ENCODE measurements at places on chromosomes 4 and X.

DNA sequence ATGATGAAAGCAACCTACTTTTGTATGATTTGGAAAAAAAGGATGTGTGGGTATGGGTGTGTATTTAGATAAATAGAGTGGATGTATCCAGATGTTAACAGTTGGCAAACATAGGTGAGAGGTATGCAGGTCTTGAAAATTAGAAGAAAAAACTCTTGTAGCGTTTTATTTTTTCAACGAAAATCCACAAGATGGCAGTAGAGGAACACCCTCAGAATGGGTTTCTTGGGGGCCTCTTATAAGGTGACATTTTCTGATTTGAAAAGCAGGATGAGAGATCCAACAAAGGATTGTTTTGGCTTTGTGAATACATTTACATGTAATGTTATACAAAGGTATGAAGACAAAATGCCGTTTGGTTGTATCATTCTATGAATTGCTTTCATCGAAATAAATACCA lies 68.3 kb downstream of the FMR1NB start:
- no peak for DNase-seq

GRCh38 chr4:122914292-122914904 lies 8.0 kb downstream of the NUDT6 start:
- DNase-seq, result no peak

- DNase-seq, result no peak
Observed at GRCh38 chr4:150943818-150944217, 71.3 kb downstream of the LRBA start.

DNA sequence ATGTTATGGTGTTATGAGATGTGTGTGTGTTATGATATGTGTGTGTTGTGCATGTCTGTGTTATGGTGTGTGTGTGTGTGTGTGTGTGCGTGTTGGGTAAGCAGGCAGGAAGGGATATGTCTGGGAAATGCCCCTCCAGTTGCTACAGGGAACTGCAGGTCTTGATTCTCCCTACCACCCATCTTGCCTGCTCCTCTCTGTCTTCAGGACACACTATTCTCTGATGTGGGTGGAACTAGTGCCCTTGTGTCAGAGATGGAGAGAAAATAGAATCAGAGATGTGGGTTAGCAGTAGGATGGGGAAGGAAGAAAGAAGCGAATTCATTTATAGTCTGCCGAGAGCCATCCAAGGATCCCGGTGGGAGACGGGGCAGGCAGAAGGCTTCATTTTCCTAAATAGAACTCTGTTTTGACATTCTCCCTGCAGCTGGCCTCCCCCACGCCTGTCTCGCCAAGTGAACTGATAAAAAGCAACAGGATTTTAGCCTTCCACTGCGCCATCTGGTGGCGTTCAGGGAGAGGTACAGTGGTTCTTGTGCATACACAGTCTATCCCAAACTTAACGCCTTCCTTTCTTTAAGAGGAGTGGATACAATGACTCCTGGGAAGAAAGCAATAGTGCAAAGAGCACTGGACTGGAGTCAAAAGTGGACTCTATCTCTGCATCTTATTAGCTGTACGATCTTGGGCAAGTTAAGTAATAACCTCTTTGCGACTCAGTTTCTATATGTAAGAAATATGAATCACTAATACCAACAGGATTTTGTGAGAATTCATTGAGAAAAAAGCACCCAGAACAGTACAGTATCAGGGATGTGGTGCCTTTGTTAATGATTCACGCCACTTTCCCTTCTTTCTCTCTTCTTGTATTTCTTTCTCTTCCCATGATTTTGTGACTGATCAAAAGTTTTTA lies 14.1 kb upstream of the MGST2 start:
- peak; percentile 48 for DNase-seq

- no peak for DNase-seq
Observed at GRCh38 chrX:19904778-19905367, 17.5 kb upstream of the SH3KBP1 start.

- DNase-seq, result no peak
Observed at GRCh38 chr4:48270951-48271473, 1.4 kb upstream of the TEC start.

DNA sequence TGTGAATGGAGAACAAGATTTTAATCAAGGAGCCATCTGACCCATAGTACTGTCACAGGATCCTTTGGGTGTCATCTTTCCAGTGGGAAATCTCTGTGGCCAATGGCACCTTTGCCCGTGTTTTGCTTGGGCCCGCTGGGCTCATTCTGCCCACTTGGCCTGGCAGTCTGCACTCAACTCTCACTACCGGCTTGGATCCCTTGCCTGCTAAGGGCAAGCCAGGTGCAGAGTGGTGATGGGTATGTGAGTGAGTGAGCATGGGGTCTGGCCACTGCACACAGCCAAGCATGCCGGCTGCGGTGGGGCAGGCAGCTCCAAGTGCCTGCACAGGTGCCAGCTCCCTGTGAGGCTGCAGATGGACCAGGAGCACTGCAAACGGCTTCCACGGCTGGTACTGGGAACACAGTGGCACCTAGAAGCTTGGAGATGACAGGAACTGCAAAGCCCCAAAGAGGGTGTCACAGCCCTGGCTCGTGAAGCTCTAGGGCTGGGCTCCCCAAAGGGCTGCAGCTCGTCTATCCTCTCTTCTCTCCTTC lies 454.5 kb downstream of the TMA16 start:
- DNase-seq, result no peak

- DNase-seq, result no peak
Observed at GRCh38 chr4:121881158-121881557, 10.9 kb upstream of the BBS7 start.

- no peak for DNase-seq
Observed at GRCh38 chr4:153499005-153499404, 32.8 kb downstream of the TMEM131L start.

DNA sequence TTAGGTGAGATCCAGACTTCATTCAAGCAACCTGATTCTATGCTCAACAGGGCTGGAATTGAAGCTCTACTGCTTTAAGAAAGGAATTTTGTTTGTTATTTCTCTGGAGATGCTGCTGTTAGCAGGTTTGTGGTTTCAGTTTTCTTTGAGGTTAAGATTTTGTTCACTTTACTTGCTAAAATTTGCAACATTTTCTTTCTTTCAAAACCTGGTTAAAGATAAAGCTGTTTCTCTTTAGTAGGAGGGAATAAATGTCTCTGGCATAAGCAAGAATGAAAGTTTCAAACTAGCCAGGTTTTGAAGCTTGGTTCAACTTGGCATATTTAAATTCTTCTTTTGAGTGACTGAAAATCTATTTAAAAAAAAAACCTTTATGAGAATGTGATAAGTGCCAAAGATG lies 660.6 kb upstream of the NR3C2 start:
- no peak for DNase-seq

- no peak for DNase-seq
Observed at GRCh38 chrX:44433556-44433955, 90.1 kb upstream of the EFHC2 start.

DNA sequence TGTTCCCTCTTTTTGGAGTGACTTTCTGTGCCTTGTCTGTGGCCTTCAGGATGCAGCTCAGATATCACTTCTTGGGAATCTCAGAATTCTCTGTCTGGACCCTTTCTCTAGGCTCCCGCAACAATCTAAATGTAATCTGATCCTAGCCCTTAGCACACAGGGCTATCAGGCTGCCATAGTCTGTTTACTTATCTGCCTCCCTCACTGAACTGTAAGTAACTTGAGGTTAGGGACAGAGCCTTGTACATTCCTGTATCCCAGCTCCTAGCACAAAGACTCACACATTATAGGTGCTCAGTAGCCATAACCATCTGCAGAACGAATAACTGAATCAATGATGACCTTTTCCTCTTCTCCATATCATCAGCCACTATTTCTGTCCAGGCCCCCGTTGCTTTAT lies 69.5 kb downstream of the RTL9 start:
- DNase-seq, result no peak

DNA sequence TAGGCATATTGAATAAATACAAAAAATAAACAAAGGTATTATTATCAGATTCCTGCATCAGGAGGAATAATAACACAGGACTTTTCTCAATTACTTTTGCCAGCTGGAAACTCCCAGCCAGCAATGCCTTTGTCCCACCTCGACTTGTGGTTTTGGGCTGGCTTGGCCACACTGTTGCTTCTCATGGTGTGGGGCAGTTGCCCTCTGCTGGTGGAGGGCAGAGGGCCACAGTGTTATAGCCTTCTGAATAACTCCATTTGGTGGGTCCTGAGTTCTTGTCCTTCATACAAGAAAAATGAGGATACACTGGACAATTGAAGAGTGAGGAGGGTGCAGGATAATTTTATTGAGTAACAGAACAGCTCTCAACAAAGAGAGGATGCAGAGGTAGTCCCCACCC lies 1206.0 kb upstream of the ADGRL3 start:
- no peak for DNase-seq

DNA sequence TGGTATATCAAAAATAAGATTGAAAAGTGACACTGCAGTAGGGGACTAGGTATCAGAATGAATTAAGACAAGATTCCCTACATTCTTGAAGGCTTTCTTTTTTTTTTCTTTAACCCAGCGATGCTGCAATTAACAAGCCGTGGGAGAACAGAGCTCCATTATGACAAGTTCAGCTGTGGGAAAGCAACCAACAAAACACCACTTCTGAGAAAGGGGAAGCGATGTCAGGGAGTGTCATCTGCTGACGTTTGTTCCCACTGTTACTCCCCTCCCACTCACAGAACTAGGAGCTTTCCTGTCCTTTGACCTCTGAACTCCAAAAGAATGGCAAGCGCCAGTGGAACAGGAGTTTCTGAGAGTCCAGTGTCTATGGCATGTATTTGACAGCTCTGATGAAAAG lies 90.2 kb upstream of the SLITRK2 start:
- DNase-seq, result no peak

GRCh38 chr4:138909587-138909986 lies 106.0 kb upstream of the NOCT start:
- no peak for DNase-seq

- no peak for DNase-seq
Observed at GRCh38 chr4:68299492-68300457, 50.1 kb downstream of the YTHDC1 start.

DNA sequence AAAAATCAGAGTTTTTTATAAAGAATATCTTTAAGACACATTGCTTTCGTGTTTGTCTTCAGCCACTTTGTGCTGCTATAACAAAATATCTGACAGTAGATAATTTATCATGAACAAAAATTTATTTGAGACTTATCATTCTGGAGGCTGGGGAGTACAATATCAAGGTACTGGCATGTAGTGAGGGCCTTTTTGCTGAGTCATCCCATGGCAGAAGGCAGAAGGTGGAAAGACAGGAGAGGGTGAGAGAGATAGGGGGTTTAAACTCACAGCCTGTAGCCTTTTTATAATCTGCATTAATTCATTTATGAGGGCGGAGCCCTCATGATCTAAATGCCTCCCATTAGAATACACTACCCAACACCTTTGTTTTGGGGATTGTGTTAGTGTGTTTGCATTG lies 431.2 kb upstream of the FAM47C start:
- DNase-seq, result no peak

DNA sequence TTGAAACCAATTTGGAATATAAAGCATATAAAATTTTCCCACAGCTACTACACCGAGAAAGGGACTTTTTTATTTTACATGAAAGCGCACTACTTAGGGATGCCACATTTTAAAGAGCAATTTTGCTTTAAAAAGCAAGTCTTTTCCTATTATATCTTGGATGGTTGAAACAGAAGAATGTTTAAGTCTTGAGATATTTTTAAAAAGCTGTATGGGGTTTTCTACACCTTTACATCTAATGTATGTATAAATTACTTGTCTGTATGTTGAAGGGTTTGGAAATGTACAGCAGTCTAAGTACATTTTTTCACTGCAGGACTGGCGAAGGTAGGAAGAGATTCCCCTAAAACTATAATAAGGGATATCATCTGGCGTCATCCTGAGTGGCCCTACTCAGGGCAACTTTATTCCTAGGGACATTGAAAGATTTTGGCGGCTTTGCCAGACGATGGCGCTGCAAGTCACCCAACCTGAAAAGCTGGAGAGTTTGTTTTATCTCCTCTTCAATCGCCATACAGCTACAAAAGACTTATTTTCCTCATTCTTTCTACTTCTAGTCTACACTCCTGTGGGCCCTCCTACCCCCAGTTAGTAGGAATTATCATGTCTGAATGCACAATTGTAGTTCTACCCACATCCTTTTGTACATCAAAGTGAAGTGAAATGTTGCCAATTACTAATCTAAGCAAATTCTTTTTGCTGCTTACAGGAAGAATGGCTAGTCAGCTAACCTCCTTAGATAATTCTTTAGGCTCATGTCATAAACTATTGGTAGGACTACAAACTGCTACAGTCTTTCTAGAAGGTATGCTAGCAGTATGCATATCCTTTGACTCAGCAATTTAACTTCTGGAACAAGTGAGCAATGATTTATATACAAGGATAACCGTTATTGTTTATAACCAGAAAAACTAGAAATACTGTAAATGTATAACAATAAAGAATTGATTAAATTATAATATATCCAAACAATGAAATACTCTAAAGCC lies 782 bp upstream of the NEK1 start:
- DNase-seq, result peak; percentile 56

DNA sequence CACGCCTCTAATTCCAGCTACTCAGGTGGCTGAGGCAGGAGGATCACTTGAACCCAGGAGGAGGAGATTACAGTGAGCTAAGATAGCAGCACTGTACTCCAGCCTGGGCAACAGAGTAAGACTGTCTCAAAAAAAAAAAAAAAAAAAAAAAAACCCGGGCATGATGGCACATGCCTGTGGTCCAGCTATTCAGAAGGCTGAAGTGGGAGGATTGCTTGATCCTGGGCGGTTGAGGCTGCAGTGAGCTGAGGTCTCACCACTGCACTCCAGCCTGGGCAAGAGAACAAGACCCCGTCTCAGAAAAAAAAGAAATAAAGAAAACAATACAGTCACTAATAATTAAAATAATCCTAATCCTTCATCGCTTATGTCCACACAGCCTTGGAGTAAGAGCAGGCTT lies 68.1 kb downstream of the APBB2 start:
- no peak for DNase-seq

Measured in activated T-cell treated with anti-CD3 and anti-CD28 coated beads for 24 hours (primary cell).